Stimulated activated CD4-positive, alpha-beta T cell treated with anti-CD3 and anti-CD28 coated beads, Interleukin-4, amount 100 ng/mL, for 4 hours (primary cell): ENCODE measurements at places on chromosomes 16 and 17.

GRCh38 chr16:49836668-49837067 is 19.2 kb downstream of the ZNF423 start:
- DNase-seq, result no peak

GRCh38 chr16:66609139-66609510 is 4.6 kb downstream of the CMTM3 start:
- no peak for DNase-seq

- DNase-seq, result no peak
These were observed 175.4 kb downstream of the AATF start for GRCh38 chr17:37123941-37124820.

DNA sequence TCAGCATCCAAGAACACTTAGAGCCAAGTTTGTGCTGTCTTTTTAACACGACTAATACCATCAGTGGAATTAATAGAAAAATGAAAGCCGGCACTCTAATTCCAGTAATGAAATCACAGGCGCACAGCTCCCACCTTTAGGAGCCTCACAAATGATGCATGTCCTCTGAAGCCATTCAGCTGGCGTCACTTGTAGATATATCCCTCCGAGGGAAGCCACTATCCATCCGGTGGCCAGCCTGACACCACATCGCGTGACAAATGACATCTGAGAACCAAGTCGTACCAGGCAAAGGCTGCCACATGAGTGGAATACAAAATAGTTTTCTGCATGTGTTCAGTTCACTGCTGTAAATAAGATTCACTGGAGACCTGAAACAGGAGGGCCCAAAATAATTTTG is 205.6 kb downstream of the GRIN2A start:
- DNase-seq, result no peak

DNA sequence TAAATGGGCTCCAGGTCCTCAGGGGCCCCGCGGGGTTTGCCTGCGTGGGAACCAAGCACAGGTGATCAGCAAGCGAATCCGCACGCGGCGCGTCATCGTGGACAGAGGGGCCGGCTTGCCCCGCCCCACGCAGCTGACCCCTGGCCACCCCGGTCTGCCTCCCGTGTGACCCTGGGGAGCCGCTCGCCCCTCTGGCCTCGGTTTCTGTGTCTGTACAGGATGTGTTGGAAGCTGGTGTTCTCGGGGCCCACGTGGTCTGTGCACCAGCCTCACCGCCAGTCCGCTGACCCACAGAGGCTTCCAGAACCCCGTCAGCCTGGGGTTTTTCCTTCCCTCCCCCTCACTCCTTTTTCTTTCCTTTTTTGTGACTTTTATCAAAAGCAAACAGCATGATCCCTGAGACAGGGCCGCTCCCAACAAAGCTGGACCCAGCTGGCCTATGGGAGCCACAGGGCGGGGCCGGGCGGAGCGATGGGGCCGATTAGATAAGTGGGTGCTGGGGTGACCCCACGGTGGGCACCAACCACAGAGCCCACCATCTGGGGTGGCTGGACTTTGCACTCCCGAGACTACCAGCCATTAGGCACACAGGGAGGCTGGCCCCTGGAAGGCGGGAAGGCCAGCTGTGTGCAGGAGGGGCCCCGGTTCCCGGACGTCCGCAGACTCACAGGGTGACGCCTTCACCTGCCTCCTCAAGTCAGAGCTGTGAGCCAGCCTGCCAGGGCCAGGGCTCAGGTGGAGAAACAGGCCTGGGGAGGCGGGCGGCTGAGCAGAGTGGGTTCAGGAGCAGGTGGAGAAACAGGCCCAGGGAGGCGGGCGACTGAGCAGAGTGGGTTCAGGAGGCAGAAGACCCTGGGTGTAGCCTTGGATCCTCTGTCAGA is 56.0 kb downstream of the ZFPM1 start:
- no peak for DNase-seq

GRCh38 chr16:66399031-66399430 is 28.1 kb upstream of the BEAN1 start:
- DNase-seq, result no peak

- DNase-seq, result no peak
These were observed 390 bp downstream of the SEZ6L2 start for GRCh38 chr16:29898804-29899515.

DNA sequence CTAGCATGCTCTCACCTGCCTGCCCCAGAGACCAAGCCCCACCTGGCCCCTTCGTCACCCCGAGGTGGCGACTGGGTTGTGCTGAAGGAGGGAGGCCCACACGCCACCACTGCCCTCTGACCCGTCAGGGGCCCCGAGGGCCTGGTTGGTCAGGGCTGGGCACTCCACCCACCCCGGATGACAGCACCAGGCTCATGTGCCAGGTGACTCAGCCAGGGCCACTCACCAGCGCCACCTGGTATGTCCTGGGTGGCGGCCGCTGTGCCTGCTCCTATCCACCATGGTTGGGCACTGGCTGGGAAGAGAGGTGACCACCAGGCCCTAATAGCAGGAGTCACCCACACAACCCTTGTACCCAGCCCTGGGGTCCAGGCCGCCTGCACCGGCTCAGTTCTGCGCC is 68.9 kb downstream of the JPH3 start:
- no peak for DNase-seq
